Stimulated activated CD4-positive, alpha-beta T cell treated with anti-CD3 and anti-CD28 coated beads, TNF-alpha, amount 100 ng/mL, for 48 hours (primary cell): ENCODE measurements at places on chromosomes 2 and 18.

DNA sequence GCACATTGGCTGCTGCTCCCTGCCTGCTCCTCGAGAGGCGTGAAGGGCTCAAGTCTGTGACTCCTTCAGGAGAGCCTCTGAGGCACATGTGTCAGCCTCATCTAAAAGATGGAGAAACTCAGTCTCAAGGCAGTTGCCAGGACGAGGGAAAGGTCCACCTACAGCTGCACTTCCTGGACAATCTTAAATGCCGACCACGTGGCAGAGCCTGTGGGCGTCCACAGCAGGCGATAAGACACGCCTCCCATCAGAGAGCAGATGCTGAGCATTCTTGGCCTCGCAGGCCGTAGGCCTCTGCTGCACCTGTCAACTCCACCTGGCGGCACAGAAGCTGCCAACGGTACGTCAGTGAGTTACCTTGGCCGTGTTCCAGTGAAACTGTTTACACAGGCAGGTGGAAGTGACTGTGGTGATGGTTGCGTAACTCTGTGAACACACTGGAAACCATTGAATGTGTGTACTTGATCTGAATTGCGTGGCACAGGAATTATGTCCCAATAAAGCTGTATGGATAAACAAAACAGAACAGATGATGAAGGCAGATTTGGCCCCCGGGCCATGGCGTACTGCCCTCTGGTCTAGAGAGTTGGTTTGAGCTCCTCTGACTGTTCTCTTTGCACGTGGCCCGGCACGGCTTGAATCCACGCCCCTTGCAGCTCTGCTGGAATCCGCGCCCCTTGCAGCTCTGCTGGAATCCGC is 114.5 kb downstream of the RNF144A start:
- DNase-seq, result no peak

- no peak for DNase-seq
Observed at GRCh38 chr2:146633159-146633558, 1211.7 kb upstream of the ACVR2A start.

DNA sequence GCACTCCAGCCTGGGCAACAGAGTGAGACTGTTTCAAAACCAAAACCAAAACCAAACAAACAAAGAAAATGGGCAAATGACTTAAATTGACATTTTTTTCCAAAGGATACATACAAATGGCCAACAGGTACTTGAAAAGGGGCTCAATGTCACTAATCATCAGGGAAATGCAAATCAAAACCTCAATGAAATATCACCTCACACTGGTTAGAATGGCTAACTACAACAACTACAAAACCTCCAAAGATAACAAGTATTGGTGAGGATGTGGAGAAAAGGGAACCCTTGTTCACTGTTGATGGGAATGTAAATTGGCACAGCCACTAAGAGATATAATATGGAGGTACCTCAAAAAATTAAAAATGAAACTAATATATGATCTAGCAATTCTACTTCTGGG is 213.2 kb upstream of the HS6ST1 start:
- DNase-seq, result no peak

- DNase-seq, result no peak
Observed at GRCh38 chr2:54512663-54513362, 56.7 kb downstream of the SPTBN1 start.

GRCh38 chr2:211093743-211094303 is 537.4 kb downstream of the CPS1 start:
- DNase-seq, result no peak

DNA sequence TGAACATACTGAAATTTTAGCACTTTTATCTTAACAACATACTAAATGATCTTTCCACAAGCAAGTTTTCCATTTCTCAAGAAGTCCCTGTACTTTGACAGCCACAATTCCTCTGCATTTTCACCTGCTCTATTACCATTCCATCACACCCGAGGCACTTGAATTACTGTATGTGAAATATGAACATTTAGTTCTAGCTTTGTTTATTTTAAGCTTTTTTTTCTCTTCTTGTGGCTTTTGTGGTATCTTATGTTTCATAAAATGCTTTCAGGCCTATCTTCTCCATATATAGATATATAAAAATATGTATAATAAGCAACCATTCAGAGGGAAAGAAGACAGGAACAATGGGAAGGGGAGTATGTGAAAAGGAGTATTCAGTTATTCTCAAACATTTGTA is 693.9 kb downstream of the SATB2 start:
- no peak for DNase-seq

GRCh38 chr18:51211552-51211951 is 14.1 kb upstream of the MEX3C start:
- DNase-seq, result peak; percentile 24

DNA sequence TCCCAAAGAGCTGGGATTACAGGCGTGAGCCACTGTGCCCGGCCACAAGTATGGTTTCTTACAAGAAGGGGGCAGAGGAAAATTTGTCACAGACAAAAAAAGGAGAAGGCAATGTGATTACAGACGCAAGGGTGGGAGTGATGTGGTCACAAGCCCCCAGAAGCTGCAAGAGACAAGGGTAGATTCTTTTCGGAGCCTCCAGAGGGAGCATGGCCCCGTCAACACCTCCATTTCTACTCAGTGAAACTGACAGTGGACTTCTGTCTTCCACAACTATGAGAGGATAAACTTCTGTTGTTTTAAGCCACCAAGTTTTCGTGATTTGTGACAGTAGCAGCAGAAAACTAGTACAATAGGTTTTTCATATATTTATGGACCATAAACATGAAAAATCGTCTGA is 2.1 kb upstream of the TCF7L1 start:
- no peak for DNase-seq

- no peak for DNase-seq
Observed at GRCh38 chr2:102266204-102266603, 45.2 kb upstream of the IL1RL1 start.

GRCh38 chr2:194087089-194087958 is 1569.7 kb upstream of the SLC39A10 start:
- DNase-seq, result no peak

- DNase-seq, result no peak
Observed at GRCh38 chr2:33673937-33674336, 74.8 kb upstream of the FAM98A start.

DNA sequence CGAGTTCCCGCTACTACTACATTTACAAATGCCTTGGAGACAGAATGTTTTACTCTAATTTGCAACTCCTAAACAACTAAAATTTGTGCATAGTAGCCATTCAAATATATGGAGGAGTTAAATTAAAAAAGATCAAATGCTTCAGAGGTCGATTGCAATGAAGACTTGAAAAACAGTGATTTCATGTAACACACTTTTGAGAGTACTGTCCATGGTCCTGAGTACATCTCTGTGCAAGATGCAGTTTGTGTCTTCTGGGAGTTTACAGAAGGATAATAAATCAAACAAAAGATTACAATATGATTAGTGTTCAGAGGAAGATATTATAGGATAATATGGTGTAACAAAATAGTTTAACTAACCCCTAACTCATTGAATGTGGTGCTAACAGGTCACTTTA is 894.7 kb downstream of the TMEM182 start:
- DNase-seq, result no peak

- DNase-seq, result no peak
Observed at GRCh38 chr18:2881088-2881839, 34.5 kb downstream of the EMILIN2 start.

DNA sequence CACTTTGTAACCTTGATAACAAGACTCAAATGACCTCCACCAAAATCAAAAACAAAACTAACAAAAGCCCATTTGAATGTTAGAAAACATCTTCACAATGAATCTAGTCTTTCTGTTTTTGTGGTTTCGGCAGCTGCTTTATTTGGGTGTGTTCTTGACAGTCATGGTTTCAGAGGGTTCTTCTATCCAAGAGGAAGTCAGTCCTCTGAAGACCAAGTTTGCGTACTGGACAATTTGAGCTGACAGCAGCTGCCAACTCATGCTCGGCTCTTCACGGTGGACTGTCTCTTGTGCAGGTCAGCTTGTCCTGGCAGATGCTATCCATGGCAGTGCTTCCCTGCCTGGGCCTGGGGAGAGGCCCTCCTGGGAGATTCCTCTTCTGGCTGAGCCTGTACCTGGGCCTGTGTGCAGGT is 91.0 kb downstream of the TMEM17 start:
- no peak for DNase-seq

DNA sequence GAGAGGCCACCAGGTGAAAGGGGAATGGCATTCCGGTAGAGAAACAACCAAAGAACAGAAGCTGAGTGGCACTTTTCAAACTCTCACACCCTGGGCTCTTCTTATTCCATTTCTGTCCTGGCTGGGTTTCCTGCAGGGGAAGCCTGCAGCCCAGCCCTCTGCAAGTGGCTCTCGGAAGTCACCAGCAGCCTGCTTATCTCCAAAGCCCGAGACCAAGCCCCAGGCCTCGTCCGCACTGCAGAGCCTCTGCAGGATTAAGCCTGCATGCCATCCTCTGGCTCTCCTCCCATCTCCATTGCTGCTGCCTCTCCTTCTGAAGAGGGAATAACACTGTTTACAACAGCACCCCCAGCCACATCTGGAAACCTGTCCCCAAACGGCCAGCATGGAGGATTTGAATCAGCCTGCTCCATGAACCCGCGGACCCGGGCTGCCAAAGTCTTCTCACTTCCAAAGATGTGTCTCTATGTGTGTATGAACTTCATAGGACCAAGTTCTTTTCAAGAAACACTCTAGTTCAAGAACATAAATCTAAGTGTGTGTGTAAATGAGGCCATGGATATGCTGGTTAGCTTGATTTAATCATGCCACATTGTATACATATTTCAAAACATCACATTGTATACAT is 54.2 kb downstream of the DIPK1C start:
- DNase-seq, result no peak

- DNase-seq, result no peak
Observed at GRCh38 chr2:230124235-230124634, 55.5 kb upstream of the SLC16A14 start.

DNA sequence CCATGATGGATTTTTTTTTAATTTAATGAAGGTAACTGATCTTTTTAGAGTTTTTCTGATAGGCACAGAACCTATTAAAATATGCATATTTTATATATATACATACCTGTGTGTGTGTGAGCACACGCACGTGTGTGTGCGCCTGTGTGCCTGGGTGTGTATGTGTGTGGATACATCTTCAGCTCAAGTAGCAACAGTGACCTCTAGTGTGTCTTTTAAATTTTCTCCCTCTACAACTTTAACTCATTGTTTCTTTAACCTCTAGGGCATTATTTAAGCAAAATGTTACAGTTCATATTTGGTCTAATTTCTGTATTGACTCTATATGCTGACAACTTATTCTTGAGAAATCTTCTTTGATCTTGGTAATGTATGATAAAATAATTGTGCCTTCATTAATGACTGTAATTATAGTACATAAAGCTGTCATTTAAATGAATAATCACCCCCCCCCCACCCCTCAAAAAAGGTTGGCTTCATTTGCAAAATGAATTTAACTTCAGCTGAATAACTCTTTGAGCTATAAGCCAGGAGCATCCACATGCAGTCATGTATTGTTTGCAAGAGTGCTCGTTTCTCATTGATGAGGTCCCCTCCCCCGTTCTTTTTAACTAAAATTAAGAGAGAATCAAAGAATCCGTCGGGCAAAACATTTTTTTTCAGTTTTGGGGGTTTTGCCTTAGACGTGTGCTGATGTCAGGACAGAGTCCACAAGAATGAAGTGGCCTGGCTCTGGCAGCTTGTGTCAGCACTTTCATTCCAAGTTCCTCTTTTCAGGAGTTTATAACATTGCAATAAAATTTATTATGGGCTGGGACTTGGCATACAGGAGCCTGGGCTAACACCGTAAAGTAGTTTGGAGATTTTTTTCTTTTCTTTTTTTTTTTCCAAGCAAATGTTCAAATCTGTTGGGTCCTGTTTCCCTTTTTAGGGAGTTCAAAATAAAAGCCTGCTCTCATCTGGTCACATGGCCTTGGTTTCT is 80.0 kb downstream of the ETAA1 start:
- DNase-seq, result no peak

GRCh38 chr2:200306931-200307723 is 634 bp downstream of the SPATS2L start:
- no peak for DNase-seq

GRCh38 chr2:6623746-6624145 is 242.0 kb downstream of the CMPK2 start:
- no peak for DNase-seq

GRCh38 chr2:10985260-10985659 is 73.5 kb downstream of the KCNF1 start:
- DNase-seq, result no peak

DNA sequence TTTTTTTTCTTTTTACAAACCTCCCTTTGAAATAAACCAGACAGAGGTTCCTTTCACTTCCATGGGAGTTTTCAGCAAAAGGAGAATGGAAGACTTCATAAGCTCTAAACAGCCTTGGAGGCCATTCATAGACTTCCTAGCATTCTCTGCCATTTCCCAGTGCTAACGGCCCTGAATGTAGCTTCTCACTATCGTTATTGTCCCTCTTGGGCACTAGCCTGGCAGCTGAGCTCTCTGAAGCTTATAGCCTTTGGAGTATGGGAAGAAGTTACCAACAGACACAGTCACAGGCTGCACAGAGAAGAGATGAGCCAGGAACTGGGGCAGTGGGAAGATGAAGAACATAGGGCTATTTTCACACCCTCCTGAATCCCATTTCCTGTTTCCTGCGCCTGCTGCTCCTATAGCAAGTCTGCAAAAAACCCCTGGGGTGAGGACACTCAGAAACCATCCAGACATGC is 29.1 kb upstream of the EPC2 start:
- no peak for DNase-seq
